Mesothelial cell of epicardium (in vitro differentiated cells): ENCODE measurements at places on chromosomes 4 and X.

- no peak for DNase-seq
Observed at GRCh38 chr4:75497133-75497532, 17.1 kb downstream of the RCHY1 start.

DNA sequence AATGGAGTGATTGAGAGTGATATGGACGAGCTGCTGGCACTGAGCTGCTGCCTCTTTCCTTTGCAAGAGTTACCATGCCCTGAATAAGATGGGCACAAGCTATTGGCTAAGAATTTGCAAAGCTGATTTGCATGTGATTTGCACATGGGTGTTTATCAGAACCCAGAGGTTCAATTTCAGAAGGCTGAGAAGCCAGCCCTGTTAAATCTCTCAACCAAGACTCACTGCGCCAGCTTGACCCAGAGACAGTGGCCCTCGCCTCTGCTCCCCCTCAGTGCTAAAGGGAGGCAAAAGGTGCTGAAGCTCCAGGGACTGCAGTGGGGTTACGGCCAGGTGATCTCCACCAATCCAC lies 701 bp downstream of the ARHGAP4 start:
- no peak for DNase-seq

DNA sequence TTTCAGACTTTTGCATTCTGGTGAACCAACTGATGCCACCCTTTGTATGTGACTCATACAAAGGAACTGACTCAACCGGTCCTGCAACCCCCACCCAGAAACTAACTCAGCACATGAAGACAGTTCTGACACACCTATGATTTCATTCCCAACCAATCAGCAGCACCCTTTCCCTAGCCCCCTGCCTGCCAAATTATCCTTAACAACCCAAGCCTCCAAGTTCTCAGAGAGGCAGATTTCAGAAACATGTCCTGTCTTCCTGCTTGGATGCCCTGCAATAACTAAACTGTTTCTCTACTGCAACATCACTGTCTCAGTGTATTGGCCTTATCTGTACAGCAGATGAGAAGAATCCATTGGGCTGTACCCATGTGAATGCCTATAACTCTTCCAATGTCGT lies 284.7 kb downstream of the CAMK2D start:
- no peak for DNase-seq

- no peak for DNase-seq
Observed at GRCh38 chr4:148289740-148290139, 152.5 kb downstream of the NR3C2 start.

- DNase-seq: no peak
Observed at GRCh38 chrX:147803948-147804347, 107.8 kb upstream of the FMR1 start.

DNA sequence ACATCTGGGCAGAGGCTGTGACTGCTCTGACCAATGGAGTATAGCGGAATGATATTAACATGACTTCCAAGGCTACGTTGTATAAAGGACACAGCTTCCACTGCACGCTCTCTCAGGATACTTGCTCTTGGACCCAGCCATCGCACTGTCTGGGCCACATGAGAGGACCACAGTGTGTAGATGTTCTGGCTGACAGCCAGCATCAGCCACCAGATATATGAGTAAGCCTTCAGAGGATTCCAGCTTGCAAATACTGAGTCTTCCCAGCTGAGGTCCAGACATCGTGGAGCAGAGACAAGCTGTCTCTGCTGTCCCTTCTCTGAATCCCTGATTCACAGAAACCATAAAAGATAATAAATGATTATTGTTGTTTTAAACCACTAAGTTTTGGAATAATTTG lies 146.8 kb upstream of the USP9X start:
- no peak for DNase-seq

DNA sequence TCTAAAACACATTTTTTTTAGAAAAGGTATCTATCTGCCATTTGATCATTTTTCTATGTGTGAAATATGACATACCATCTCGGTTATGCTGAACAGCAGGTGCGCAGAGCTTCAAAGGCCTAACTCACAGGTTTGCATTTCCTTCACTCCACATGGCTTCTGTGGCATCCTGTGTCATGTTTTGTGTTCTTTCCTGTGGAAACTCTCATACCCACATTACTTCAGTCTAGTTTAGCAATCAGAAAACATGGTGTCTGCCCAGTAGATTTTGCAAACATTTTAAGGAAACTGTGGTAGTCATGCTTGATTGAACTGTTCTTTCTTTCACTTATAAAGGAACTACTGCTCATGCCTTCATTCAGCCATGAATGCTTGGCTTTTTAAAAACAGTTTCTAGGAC lies 11.3 kb upstream of the ARAP2 start:
- DNase-seq: no peak

DNA sequence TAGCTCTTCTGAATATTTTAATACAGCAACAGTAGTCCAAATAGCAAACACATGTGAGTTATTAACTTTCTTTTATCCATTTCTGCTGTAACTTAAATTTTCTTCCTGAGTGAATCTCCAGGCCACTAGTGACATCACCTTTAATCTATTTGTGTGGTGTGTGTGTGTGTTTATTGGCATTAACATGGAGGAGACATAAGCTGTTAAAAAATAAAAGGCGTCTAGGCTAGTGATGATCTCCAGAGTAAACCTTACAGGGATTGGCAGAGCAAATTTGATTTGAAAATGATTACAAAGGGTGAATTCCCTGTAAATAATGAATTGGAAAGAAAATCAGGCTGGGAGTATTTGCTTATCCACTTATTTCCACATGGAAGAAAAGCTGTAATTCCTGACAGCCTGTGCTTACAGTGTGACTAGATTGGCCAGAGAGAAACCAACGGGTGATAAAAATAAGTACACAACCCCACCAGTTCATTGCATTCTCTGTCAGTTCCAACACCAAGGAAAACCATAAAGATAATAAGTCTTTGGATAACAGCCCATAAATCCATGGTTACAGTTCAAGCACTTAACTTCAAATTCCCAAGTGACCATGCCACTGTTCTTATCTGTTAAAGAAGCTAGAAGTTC lies 186.1 kb downstream of the ENOX2 start:
- DNase-seq: no peak

GRCh38 chrX:13695601-13696115 lies 6.7 kb downstream of the RAB9A start:
- no peak for DNase-seq

DNA sequence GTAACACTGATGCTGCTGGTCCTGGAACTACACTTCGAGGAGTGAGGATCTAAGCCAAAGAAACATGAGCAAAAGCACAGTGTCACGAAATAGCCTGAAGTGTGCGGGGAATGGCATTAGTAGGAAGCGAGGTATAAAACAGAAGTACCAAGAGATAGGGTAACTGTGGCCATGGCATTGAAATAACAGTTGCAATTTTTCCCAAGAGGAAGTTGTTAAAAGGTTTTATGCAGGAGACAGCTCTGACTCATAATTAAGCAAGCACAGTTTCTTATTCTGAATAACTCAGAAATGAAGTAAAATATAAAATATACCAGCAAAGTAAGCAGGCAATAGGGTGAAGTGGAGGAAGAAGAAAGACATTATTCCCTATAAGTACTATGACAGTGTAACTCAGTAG lies 90.3 kb upstream of the TMEM150C start:
- no peak for DNase-seq

GRCh38 chr4:89303177-89303576 lies 4.4 kb downstream of the GPRIN3 start:
- no peak for DNase-seq

- no peak for DNase-seq
Observed at GRCh38 chr4:85078016-85078415, 111.5 kb upstream of the WDFY3 start.

GRCh38 chr4:25011135-25011866 lies 19.4 kb downstream of the LGI2 start:
- DNase-seq: no peak

- no peak for DNase-seq
Observed at GRCh38 chrX:130336531-130336930, 3.2 kb upstream of the SLC25A14 start.

GRCh38 chr4:2159931-2160330 lies 82.0 kb downstream of the HAUS3 start:
- no peak for DNase-seq

DNA sequence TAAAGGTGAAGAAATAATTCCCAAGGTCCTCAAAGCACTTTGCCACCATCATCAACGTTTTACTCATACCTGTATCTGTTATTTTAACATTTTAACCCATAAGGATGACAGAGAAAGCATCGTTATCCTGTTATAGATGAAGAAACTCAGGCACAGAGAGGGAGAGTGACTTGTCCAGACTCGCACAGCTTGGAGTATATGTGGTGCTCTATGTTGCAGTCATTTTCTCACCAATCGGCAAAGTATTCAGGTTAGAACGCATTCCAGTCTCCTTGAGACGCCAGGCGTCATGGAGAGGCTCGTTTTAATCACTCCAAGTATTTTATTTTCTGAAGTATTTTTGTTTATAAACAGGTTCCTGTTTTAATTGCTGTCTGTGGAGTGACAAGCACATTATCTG lies 73.5 kb downstream of the IRF2 start:
- no peak for DNase-seq

DNA sequence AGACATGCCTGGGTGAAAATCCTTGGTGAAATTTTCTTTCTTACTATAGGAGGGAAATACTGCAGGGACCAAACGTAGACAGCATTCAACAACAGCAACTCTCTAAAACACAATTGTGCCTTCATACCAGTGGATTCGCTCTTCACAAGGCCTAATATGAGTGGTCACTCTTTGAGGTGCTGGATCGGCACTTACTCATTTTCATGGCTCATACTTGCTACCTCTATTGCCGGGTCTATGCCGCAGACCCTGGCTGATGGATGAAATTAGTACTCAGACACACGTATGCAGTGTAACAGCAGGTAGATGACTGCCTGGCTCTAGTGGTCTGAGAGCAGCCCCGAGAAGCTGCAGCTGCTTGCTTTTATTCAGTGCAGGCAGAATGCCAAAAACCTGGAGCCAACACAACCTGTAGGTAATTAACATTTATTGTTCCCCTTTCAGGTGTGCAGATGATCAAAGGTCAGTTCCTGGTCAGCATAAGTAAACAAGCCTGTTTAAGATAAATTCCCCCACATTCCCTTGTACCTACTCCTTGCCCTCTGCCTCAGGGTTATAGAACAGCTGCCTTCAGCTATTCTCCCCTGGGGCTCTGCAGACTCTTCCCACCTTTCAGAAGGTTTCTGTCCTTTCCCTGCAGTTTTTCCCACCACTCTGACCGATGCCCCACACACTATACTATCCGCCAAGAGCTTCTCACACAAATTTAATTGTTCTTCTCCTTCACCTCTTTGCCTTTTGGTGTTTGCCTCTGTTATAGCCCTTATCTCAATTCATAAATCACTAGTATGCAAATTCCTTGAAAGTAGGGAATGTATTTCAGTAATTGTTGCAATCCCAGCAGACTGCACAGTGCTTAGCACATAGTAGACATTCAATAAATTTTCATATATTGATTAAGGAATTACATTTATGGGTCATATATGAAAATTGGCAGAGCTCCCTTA lies 210.0 kb downstream of the SPANXN3 start:
- DNase-seq: no peak

GRCh38 chr4:16269240-16269639 lies 43.0 kb upstream of the TAPT1 start:
- DNase-seq: no peak

- DNase-seq: no peak
Observed at GRCh38 chrX:143095321-143095720, 69.6 kb downstream of the SPANXN4 start.
